ENCODE measurements at places on chromosomes 6 and 20. TPM values are rescaled to one million over a fixed set of nuclear protein-coding genes. Genes with fewer than 3 reads are reported as not detected.

- no peak overlapping the region for H3K27ac ChIP-seq
- H3K27me3 ChIP-seq, result no peaks in the 10 kb centered on the region
- no peak overlapping the region for H3K4me3 ChIP-seq
- DNase-seq, result no peak
- H3K36me3 ChIP-seq, result peaks cover 54% of the 10 kb centered on the region
- H3K4me1 ChIP-seq, result peaks cover 16% of the 10 kb centered on the region
Observed at GRCh38 chr6:53101006-53101405, 35.8 kb downstream of the FBXO9 start.

Gene LY6G5B
- 5.9 TPM for polyA plus RNA-seq

GRCh38 chr20:49345524-49345923 lies 67.7 kb upstream of the ZNFX1 start:
- H3K4me3 ChIP-seq, result peak overlapping the region; percentile 67
- no peaks in the 10 kb centered on the region for H3K27me3 ChIP-seq
- H3K36me3 ChIP-seq, result no peaks in the 10 kb centered on the region
- peak overlapping the region; percentile 94 for H3K27ac ChIP-seq
- peak; percentile 93 for DNase-seq
- H3K4me1 ChIP-seq, result peaks cover 25% of the 10 kb centered on the region

Gene GSTA2
- polyA plus RNA-seq, result not detected

Gene HLA-DRB1
- 0.21 TPM for polyA plus RNA-seq

- H3K4me3 ChIP-seq, result no peak overlapping the region
- no peaks in the 10 kb centered on the region for H3K27me3 ChIP-seq
- peaks cover 19% of the 10 kb centered on the region for H3K36me3 ChIP-seq
- DNase-seq, result peak; percentile 17
Observed at GRCh38 chr6:42693725-42694323, 28.6 kb downstream of the PRPH2 start.

Data from GM23248 (cell line).